Stimulated activated CD8-positive, alpha-beta memory T cell treated with anti-CD3 and anti-CD28 coated beads, Interleukin-4, amount 100 ng/mL, for 1 hour (primary cell): ENCODE measurements at places on chromosomes 5 and 9.

GRCh38 chr5:143898916-143899591 is 87.1 kb downstream of the HMHB1 start:
- no peak for DNase-seq

DNA sequence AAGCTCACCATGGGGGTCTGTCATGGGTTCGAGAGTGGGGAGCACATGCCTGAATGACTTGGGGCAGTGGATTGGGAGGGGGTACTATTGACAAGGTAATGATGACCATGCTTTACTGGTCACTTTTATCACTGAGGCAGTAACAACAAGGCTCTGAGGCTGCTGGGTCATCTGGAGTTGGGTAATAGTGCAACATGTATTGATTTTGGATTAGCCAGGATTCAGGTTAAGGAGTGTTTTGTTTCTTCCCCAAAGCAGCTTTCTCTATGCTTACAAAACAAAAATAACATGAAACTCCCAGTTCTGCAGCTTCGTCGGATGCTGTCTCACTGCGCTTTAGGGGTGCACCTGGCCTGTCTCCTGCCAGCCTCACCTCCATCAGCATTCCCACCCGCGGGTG is 155.3 kb downstream of the GADD45G start:
- DNase-seq: no peak

- no peak for DNase-seq
Measured at GRCh38 chr9:8705861-8706260, 906.3 kb upstream of the DMAC1 start.

- DNase-seq: no peak
Measured at GRCh38 chr5:78008356-78008967, 232.3 kb upstream of the TBCA start.

DNA sequence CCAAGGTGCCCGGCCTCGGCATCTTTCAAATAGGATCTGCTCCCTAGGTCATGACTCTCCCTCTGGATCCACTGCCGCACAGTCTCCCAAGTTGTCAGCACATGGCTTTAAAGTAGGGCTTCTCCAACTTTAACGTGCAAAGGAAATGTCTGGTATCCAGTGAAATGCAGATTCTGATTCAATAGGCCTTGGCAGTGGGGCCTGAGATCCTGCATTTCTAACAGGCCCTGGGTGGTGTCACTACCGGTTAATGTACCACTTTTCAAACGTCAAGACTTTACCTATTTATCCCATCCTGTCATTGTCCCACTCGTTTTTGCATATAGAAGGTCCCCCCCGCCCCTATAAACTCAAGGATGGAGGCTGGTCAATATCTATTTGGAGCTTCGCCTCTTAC is 137.6 kb upstream of the ZNF618 start:
- DNase-seq: no peak

DNA sequence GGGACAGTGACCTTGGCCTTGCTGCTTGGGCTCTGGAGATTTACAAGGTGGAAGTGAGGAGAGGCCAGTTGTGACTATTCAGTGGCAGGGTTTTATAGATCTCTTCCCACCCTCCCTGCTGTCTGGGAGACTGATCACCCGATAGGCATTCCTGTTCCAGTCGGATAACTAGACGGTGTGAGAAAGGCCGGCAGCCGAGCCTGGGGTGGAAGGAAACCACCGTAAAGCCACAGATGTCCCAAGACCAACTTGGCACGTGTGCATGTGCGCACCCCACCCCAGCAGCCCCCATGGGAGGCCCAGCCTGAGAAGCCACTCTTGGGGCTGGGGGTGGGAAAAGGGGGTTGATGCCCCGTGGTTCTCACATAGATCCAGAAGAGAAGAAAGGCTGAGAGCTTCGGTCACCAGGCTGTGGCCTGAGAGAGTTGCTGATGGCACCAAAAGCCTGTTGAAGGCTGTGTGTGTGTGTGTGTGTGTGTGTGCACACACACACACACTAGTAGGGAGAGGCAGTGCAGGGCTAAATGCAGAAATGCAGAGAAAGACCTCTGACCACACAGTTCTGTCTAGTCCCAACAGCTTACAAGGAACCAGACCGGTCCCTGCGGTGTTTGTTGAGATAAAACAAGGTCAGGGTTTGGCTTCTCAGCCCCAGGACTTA is 225.8 kb downstream of the FANCC start:
- no peak for DNase-seq

- DNase-seq: no peak
Measured at GRCh38 chr9:71549023-71549422, 219.3 kb downstream of the CEMIP2 start.

DNA sequence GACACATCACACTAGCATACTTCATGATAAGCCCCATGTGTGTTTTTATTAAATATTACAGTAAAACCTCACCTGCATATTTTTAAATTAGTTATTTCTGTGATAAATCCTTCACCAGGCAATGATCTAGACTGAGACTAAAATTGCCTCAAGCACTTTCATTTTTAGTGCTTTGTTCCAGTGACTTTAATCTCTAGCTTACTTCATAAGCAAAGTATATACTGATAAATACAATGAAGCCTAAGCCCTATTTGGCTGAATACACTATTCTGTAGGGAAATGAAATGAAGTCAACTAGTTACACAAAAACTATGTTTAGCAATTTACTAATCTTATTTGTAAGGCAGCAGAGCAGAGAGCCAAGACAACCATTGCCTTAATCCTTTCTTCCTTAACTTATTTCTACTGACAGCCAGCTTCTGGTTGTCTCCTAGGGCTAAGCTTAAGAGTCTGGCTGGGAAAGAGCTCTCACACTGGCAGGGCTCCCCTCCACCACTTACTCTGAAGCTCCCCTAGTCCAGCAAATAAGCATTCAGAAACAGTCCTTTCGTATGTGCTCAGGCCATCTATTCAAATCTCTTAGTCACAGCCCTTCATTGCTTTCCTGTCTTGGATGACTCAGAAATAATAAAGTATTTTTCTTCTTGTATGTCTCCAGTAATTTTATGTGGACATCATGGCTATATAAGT is 31.4 kb upstream of the MTAP start:
- no peak for DNase-seq

DNA sequence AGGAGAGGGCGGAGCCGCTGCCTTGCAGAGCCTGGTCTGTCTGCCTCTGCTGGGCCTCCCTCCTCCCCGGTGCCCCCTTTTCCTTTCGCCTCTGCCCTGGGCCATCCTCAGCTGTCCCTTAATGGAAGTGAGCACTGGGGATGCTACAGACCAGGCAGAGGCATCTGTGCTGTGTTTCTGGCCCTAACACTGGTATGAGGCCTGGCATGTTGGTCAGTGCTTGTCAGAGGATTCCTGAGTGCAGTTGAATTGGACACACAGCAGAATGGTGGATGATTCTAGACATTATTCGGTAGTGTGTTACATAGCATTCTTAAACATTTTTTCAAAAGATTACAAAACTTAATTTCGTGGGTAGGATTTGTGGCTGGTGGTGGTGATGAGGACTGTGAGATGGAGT is 88.6 kb downstream of the EHMT1 start:
- no peak for DNase-seq

- no peak for DNase-seq
Measured at GRCh38 chr9:98342820-98343210, 87.4 kb upstream of the TBC1D2 start.

- DNase-seq: no peak
Measured at GRCh38 chr9:223152-223551, 8.5 kb downstream of the DOCK8 start.

- no peak for DNase-seq
Measured at GRCh38 chr5:27465140-27465539, 426.8 kb upstream of the CDH9 start.

DNA sequence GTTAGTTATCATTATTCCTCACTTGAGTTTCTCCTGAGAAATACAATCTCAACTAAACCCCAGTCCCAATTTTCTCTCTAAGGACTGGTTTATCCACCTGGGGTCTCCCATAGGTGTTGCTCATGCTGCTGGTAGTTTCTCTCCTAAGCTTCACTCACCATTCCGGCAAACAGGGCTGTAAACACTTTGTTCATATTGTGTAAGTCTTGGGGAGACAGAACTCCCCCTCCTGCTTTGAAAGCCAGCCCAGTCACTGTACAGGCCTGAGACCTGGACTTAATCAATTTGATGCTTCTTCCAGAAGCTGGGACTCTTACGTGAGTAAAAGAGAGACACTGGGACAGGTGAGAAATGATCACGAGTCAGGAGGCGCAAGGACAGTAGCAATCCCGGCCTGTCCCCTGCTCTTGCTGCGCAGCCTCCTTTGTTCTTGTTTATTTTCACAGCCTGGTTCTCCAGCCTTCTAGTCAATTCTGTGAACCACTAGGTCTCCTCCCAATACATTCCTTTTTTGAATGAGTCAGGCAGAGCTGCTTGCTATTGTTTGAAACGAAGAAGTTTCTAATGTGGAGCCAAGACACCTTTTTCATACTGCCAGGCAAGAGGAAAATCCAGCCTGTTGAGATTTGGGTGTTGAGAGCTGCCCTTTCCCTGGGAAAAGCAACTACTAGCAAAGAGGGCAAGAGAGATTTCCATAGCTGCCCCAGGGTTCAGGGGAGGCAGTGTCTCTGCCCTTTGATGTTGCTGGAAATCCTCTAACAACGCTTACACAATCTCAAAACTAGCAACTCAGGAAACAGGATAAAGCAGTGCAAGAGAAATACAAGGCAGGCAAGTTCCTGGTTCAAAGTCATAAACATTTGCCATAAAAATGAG is 9.2 kb upstream of the SHROOM1 start:
- no peak for DNase-seq

DNA sequence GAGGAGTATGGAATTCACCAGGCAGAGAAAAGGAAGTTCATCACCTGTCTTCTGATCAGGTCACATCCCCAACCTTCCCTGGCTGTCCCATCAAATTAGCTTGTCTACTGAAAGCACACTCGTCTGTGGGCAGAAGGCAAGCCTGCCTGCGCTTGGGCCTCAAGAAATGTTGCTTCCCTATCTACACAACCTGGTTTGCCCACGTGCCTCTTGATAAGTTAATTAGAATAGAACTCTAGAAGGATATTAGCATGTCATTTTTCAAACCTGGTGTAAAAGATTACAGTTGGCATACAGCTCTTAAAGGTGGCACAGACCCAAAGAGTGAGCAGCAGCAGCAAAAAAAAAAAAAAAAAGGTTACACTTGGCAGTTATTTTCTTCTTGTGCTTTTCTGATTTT is 5.1 kb downstream of the TTC23L start:
- no peak for DNase-seq

DNA sequence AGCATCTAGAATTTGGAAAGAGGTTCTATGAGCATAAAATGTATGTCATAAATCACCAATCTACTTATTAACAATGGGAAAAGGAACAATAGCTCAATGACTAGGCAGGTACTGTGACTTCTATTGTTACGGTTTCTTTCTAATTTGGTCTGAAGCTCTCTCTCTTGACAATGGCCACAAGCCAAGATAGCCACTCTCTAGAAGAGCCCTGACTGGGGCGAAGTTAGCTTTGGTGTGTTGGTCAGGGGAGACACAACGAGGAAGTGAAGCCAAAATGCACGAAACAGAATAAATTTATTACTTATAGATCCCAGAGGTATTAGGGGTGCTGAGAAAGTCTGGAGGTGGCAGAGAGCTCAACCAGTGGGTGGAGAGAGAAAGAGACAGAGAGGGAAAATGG is 9.4 kb upstream of the RAD23B start:
- DNase-seq: no peak

DNA sequence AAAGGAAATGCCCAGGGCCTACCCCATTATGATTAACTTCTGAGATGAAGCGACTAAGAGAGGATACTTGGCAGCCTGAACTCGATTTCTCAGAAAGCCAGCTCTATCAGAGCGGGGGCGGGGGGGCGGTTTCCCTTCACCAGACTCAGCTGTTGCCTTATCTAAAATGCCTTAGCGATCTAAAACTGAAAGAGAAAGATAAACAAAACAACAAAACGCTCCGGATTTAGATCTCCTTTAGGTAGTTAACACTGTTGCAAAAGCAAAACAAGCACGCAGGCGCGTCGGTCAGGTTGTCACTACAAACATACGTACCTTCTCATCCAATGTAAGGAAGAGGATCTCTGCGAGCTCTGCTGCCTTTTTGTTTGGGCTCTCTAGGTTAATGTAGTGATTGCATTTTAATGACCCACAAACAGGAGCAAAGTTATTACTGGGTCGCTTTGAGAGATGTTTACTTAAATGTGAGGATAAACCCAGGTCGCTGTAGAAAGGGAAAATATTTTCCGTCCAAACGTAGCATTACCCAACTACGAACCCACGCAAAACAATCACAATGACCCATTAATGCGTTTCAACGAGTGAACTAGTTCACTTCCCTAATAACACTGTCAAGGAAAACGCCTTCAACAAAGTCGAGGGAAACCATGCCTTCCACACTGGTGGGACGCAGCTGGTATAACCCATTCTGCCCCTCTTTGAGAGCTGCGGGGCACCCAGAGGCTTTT is 982 bp downstream of the EPB41L4A start:
- no peak for DNase-seq

DNA sequence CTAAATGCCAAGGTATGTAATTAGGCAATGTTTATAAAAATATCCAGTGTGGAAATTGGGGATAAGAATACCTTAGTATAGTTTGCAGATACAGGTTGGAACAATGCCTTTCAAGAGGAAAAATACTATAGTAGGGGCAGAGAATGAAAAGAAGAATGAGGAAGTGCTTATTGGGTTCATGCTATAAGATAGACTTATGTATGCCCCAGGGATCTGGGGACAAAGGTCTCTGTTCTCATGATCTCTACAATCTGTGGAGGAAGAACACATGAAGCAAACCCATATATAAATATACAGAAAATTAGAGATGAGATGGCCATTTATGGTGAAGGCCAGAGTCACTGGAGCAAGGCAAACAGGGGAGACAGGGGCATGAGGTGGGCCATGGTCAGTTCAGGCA is 106.5 kb upstream of the DAB2 start:
- no peak for DNase-seq

DNA sequence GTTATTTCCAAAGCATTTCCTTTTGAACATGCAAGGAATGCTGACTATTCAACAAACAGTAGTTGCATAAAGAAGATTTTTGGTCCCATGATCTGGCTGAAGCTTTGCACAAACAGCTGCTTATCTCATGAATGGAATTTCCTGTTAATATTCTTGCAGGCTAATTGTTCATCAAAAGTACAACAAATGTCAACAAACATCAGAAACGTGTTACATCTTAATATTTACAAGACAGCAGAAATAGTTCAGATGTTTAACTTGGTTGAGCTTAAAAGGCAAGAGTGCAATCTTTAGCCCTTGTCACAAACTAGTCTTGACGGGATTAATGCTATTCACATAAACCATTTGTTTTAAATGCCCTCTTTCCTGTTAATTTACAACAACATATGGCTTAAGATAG is 47.9 kb upstream of the BASP1 start:
- DNase-seq: no peak

DNA sequence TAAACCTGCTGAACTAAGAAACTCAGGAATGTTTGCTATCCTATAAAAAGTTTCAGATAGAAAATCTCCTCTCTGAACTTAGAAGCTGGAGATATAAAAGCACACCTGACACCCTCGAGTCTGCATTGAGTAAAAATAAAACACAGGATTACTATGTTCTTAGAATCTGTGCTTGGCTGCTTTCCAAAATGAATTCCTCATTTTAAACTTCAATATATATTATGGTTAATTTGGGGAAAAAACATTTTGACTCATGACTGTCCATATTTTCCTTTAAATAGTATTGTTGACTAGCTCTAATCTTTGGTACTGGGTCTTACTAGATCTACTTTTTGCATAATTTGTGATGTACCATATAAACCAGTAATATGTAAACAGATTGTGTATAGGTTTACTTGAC is 36.7 kb downstream of the FBXW2 start:
- no peak for DNase-seq

GRCh38 chr5:34553581-34553980 is 102.5 kb upstream of the RAI14 start:
- DNase-seq: no peak

- no peak for DNase-seq
Measured at GRCh38 chr5:158957196-158957595, 142.5 kb downstream of the EBF1 start.
